ENCODE measurements at places on chromosomes 4 and X. TPM values are rescaled to one million over a fixed set of nuclear protein-coding genes. Genes with fewer than 3 reads are reported as not detected.

- no peak overlapping the region for H3K27ac ChIP-seq
- H3K4me3 ChIP-seq, result no peak overlapping the region
- peaks cover 8% of the 10 kb centered on the region for H3K4me1 ChIP-seq
- no peaks in the 10 kb centered on the region for H3K36me3 ChIP-seq
Measured at GRCh38 chr4:25925486-25926201, 11.6 kb downstream of the SMIM20 start.

- peaks cover 1% of the 10 kb centered on the region for H3K27me3 ChIP-seq
- peak; percentile 40 for DNase-seq
- no peaks in the 10 kb centered on the region for H3K36me3 ChIP-seq
- H3K4me1 ChIP-seq, result peaks cover 12% of the 10 kb centered on the region
Measured at GRCh38 chrX:9341291-9342201, 123.3 kb upstream of the TBL1X start.

DNA sequence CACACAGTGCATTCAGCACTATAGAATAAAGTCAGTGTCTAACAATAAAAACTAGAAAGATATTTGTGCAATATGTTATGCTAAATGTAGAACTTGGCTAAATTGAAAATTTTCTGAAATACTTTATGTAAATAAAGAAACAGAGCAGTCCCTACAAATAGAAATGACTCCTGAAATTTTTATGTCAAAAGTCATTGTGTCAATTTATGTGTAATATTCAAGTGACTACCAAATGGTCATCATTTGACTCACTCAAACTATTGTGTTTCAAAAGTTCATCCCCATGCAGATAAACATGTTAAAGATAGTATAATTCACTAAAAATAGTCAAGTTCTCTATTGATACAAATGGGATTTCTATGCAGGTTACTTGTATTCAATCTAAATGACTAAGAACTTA lies 17.9 kb downstream of the LRBA start:
- H3K27ac ChIP-seq, result no peak overlapping the region
- H3K36me3 ChIP-seq, result no peaks in the 10 kb centered on the region
- no peak overlapping the region for H3K4me3 ChIP-seq
- no peak for DNase-seq

- H3K36me3 ChIP-seq, result no peaks in the 10 kb centered on the region
- H3K27ac ChIP-seq, result no peak overlapping the region
- no peak overlapping the region for H3K4me3 ChIP-seq
- H3K4me1 ChIP-seq, result no peaks in the 10 kb centered on the region
- H3K27me3 ChIP-seq, result no peaks in the 10 kb centered on the region
- no peak for DNase-seq
Measured at GRCh38 chrX:125398959-125399440, 79.3 kb downstream of the TEX13C start.

DNA sequence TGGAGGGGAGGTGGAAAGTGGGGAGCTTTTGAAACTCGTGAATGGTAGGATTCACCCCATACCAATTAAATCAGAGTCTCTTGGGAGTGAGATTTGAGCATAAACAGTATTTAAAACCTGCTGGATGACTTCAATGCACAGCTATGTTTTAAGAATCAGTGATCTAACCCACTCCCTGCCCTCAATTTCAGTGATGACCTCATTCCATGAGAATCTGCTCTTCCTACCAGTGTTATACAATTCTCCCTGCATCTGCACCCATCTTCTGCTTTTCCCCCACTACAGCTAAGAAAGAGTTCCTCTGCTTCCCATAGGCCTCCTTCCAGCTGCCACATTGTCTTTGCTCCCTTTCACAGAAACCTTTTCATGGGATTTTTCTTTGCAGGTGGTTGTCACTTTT lies 18.3 kb upstream of the H2AZ1 start:
- H3K27me3 ChIP-seq, result no peaks in the 10 kb centered on the region
- no peak overlapping the region for H3K4me3 ChIP-seq
- H3K36me3 ChIP-seq, result no peaks in the 10 kb centered on the region
- DNase-seq, result no peak

- H3K4me1 ChIP-seq, result no peaks in the 10 kb centered on the region
- DNase-seq, result no peak
- H3K36me3 ChIP-seq, result no peaks in the 10 kb centered on the region
- no peak overlapping the region for H3K4me3 ChIP-seq
Measured at GRCh38 chr4:106268786-106269185, 47.2 kb downstream of the TBCK start.

SMPX gene
- total RNA-seq, result not detected

- H3K36me3 ChIP-seq, result peaks cover 4% of the 10 kb centered on the region
- H3K4me1 ChIP-seq, result peaks cover 2% of the 10 kb centered on the region
- H3K27me3 ChIP-seq, result peaks cover 6% of the 10 kb centered on the region
- no peak for DNase-seq
- no peak overlapping the region for H3K27ac ChIP-seq
Measured at GRCh38 chr4:82773057-82773456, 25.5 kb downstream of the SCD5 start.

- DNase-seq, result no peak
- H3K27ac ChIP-seq, result no peak overlapping the region
- H3K4me3 ChIP-seq, result no peak overlapping the region
- H3K27me3 ChIP-seq, result no peaks in the 10 kb centered on the region
Measured at GRCh38 chr4:94338681-94339351, 3.8 kb downstream of the HPGDS start.

DNA sequence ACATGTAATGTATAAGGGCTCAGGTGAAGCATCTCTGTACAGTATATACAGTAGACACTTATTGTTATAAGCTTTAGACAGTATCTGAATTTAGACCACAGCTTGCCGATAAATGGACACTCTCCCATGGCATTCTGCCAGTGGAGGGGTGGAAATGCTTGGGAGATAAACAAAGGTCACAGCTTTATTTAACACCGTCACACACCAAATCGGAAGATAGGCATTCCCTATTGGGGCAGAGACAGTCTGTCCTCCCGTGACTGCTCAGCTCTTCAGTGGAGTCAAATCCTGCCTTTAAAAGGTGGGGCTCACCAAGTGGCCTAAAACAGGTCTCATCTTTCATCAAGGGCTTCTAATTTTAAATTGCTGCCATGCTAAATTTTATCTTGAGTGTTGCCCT lies 178.8 kb downstream of the CAMK2D start:
- no peaks in the 10 kb centered on the region for H3K27me3 ChIP-seq
- peaks cover 9% of the 10 kb centered on the region for H3K4me1 ChIP-seq
- H3K4me3 ChIP-seq, result no peak overlapping the region
- H3K36me3 ChIP-seq, result no peaks in the 10 kb centered on the region
- no peak for DNase-seq

WDR17 gene
- total RNA-seq, result 6.3 TPM

- H3K4me3 ChIP-seq, result no peak overlapping the region
- H3K36me3 ChIP-seq, result peaks cover 10% of the 10 kb centered on the region
- H3K27ac ChIP-seq, result no peak overlapping the region
- H3K4me1 ChIP-seq, result no peaks in the 10 kb centered on the region
- H3K27me3 ChIP-seq, result peaks cover 2% of the 10 kb centered on the region
- DNase-seq, result no peak
Measured at GRCh38 chrX:17922303-17922702, 61.2 kb upstream of the RAI2 start.

- no peak for DNase-seq
- H3K27me3 ChIP-seq, result no peaks in the 10 kb centered on the region
- H3K4me1 ChIP-seq, result no peaks in the 10 kb centered on the region
- no peaks in the 10 kb centered on the region for H3K36me3 ChIP-seq
- H3K4me3 ChIP-seq, result peak overlapping the region; percentile 85
Measured at GRCh38 chrX:154490021-154490413, 412 bp downstream of the SLC10A3 start.
